ENCODE measurements at places on chromosomes 5 and 9. TPM values are rescaled to one million over a fixed set of nuclear protein-coding genes. Genes with fewer than 3 reads are reported as not detected.

SURF1 gene
- 112 TPM for polyA plus RNA-seq

OXCT1 gene
- 24.5 TPM for polyA plus RNA-seq

TCF7 gene
- polyA plus RNA-seq = 600 TPM

TEX48 gene
- not detected for polyA plus RNA-seq

HAND1 gene
- not detected for polyA plus RNA-seq

SHISAL2B gene
- polyA plus RNA-seq = not detected

BARX1 gene
- polyA plus RNA-seq = not detected

CREBRF gene
- 52.6 TPM for polyA plus RNA-seq

PRXL2C gene
- 4.4 TPM for polyA plus RNA-seq

LCNL1 gene
- not detected for polyA plus RNA-seq

PCDHGB2 gene
- not detected for polyA plus RNA-seq

PCDHGB4 gene
- 0.23 TPM for polyA plus RNA-seq

CREB3 gene
- 29.8 TPM for polyA plus RNA-seq

N4BP3 gene
- polyA plus RNA-seq = 2.0 TPM

ADAMTS13 gene
- 0.41 TPM for polyA plus RNA-seq

HRH2 gene
- 8.6 TPM for polyA plus RNA-seq

UBE2QL1 gene
- not detected for polyA plus RNA-seq

TMC1 gene
- polyA plus RNA-seq = not detected

ACTBL2 gene
- polyA plus RNA-seq = not detected

PRRX2 gene
- not detected for polyA plus RNA-seq

FOXD4 gene
- not detected for polyA plus RNA-seq

CAMK2A gene
- polyA plus RNA-seq = not detected

PCDHA12 gene
- not detected for polyA plus RNA-seq

ISCA1 gene
- polyA plus RNA-seq = 41.4 TPM

ZNF454 gene
- not detected for polyA plus RNA-seq

SPATA31A5 gene
- polyA plus RNA-seq = not detected

PPP2R2B gene
- 0.57 TPM for polyA plus RNA-seq

SPATA9 gene
- 0.46 TPM for polyA plus RNA-seq

SLC34A1 gene
- not detected for polyA plus RNA-seq

SPINK5 gene
- polyA plus RNA-seq = not detected

MRPL22 gene
- polyA plus RNA-seq = 71.8 TPM

LTC4S gene
- polyA plus RNA-seq = 2.9 TPM

BRINP1 gene
- not detected for polyA plus RNA-seq

PCDHGB6 gene
- 0.13 TPM for polyA plus RNA-seq

SLC6A7 gene
- not detected for polyA plus RNA-seq

HCN1 gene
- polyA plus RNA-seq = not detected

HAPLN1 gene
- not detected for polyA plus RNA-seq

DOCK2 gene
- polyA plus RNA-seq = 71.0 TPM

SLC1A3 gene
- polyA plus RNA-seq = not detected

ZDHHC12 gene
- 64.3 TPM for polyA plus RNA-seq

B4GALT1 gene
- polyA plus RNA-seq = 18.6 TPM

RNF180 gene
- not detected for polyA plus RNA-seq

CDC25C gene
- not detected for polyA plus RNA-seq

ADRB2 gene
- 12.9 TPM for polyA plus RNA-seq

ANXA2R gene
- polyA plus RNA-seq = 69.8 TPM

COL23A1 gene
- 0.10 TPM for polyA plus RNA-seq

ZNF608 gene
- polyA plus RNA-seq = not detected

CDH10 gene
- polyA plus RNA-seq = not detected

ELOVL7 gene
- not detected for polyA plus RNA-seq

PCDHGB1 gene
- not detected for polyA plus RNA-seq

SEMA6A gene
- polyA plus RNA-seq = 0.18 TPM

FBP2 gene
- not detected for polyA plus RNA-seq

AGXT2 gene
- polyA plus RNA-seq = not detected

OCLN gene
- polyA plus RNA-seq = 0.08 TPM

SERF1B gene
- polyA plus RNA-seq = 20.7 TPM

FAM221B gene
- polyA plus RNA-seq = not detected

PCDHGA2 gene
- polyA plus RNA-seq = not detected

SPAG8 gene
- 0.17 TPM for polyA plus RNA-seq

All from naive thymus-derived CD8-positive, alpha-beta T cell (primary cell).